ENCODE measurements at places on chromosomes 13 and 19.

- DNase-seq = no peak
Measured at GRCh38 chr13:25707726-25708125, 336.0 kb downstream of the ATP8A2 start.

DNA sequence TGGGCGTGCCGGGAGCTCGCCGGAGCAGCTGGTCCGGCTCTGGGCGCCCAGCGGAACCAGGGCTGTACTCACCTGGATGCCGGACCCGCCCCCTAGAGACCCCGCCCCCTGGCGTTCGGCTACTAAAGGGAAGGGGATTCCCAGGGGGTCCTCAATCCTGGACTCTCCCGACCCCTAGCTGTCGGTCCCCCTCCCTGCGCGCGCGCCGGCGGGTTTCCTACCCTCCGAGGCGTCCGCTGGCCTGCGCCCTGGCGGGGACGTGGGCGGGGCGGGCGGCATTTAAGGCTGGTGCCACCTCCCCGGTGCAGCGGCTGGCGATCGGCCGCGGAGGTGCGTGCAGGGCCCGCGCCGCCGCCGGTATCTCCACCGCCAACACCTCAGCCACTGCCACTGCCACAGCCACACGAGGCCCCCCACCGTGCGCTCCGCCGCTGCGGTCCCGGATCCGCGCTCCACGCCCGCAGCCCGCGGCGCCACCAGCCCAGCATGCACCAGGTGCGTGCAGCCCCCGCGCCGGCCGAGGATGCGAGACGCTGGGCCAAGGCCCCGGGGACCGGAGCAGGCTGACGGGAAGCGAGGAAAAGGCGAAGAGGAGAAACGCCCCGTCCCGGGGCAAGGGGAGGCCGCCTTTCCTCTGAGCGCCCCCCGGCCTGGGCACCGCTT is at the start of gene ATP12A:
Gene ATP12A (plus strand): TSS at position 151 of the 663 bp plus-strand sequence. CDS start 336 bp downstream, at position 487.
- no peak for DNase-seq

DNA sequence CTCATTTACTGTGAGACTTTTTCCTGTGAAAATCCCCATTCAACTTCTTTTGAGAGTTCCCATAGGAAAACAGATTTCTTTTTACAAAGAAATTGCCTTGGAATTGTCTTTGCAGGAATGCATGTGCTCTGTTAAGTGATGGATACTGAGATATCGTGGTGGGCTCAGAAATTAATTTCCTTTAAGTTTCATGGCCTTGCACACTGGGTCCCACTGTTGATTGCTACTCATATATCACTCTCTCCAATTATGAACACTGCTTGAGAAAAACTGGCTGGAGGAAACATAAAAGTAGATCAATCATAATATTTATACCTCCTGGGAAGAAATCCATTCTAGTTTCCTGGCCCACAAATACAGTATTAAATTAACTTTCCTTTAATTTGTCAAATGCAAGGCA is 131.3 kb downstream of the OXGR1 start:
- no peak for DNase-seq

GRCh38 chr13:41842036-41842620 is 118.8 kb downstream of the VWA8 start:
- no peak for DNase-seq

Data from C1 segment of cervical spinal cord (tissue), 14 donors.